ENCODE measurements at places on chromosomes 11 and 22.

DNA sequence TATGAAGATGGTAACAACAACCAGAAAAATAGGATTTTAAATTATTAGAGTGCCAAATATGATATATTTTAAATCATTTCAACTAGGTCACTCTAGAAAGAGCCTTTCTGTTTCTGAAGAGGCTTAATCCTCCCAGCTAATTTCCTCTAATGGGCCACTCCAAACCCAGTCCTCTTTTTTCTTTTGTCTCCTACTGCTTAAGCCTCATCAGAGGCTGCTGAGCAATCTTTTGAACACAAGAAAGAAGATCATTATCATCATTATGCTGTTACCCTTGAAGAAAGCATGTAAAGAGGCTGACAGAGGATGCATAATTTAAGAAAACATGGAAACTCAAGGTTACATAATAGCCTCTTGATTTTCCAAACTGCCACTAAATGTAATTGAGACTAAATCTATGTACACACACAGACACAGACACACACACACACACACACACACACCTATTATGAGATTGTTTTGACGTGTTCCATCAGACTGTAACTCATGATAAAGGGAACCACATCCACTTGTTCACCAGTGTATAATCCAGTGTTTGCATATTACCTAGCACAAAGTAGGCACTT lies 519.6 kb downstream of the METTL15 start:
- no peak for DNase-seq

- DNase-seq = no peak
Observed at GRCh38 chr11:72300268-72300667, 56.3 kb upstream of the PHOX2A start.

DNA sequence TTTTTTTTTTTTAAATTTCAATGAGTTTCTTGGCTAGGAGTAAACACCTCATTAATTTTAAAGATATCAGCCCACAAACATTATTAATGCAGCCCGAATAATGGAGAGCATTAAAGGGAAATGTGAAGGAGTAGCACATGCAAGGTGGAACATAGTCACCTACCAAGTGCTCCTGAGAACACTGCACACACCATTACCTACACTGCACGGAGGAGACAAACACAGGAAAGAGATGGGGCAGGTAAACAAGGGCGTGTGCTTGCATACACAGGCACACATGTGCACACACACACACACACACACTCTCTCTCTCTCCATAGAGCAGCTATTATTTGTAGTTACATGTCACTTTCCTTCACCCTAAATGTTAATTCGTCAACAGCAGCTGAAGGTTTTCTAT lies 30.2 kb downstream of the HTR3B start:
- DNase-seq = no peak

DNA sequence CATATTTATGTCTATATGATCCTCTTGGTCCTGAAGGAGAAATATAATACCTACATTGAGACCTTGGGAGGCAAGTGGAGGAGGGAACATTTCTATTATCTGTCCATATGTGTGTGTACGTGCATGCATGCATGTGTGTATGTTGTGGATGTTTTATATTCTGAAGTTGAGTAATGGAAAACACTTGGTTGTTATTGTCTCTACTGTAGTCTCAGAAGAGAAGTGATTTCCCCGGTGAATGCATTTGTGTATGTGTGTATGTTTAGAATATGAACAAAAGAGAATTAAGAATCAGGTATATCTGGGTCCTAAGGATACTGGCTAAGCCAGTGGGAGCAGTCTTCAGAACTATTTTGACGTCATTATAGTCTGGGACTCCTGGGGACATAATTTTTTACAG lies at the start of gene OR52N1:
OR52N1 (minus strand) TSS at position 101 of the 400 bp plus-strand sequence. CDS start 2,449 bp downstream, outside the sequence.
- no peak for DNase-seq

DNA sequence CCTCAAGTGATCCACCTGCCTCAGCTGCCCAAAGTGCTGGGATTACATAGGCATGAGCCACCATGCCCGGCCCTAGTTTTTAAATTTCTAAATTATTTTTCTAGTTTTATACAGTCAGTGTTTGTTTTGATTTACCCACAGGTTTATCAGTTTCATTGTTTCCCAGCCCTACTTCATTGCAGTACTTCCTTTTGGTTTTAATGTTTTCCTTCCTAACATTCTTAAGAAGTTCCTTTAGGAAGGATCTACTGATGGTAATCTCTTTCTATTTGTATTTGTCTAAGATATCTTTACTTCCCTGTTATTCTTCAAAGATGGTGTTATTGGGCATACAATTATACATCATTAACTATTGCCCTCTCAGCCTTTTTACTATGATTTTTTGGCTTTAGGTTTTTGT lies 4.9 kb upstream of the EXT2 start:
- no peak for DNase-seq

GRCh38 chr22:42966497-42966896 lies 48.5 kb downstream of the PACSIN2 start:
- DNase-seq = no peak

GRCh38 chr11:20448834-20449233 lies 61.3 kb downstream of the PRMT3 start:
- no peak for DNase-seq

DNA sequence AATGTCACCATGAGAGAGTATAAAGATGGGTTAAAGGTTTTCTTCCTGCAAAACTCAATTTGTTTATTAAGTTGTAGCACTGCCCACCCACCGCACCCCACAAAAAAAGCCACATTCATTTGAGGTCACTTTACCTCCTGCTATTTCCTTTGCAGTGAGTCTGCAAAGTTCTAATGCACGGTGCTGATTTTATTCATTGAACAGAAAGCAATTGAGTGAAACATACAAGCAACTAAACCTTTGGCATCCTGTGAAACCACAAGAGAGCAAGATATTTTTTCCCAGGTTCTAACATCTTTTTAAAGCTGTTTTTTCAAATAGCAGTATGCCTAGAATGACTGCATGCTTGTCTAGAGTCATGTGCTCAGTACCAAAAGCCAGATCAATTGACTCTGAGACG lies 39.0 kb downstream of the RRAS2 start:
- DNase-seq = no peak

DNA sequence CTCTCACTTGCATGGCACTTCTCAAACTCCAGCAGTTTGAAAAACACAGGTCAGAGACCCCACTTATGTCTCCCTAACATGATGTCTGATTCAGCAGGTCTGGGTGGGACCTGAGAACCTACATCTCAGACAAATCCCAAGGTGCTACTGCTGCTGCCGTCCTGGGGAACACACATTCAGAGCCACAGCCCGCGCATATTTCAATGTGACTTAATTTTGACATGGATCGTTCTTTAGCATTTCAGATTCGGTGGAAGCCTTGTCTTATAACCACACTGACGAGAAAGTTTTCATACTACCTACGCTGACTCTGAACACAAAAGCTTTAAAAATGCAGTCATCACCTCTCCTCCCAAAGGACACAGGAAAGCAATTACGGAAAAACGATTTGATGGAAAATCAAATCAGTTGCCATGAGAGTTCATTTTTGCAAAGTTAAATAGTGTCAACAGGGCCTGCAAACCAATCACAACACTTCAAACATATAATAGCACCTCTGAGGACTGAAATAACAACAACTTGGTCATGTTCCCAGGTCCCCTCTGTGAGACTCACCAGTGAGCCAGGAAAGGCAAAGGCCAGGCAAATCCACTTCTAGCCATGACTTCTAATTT lies 132.6 kb downstream of the SHANK2 start:
- no peak for DNase-seq

GRCh38 chr11:75780888-75781287 lies 12.3 kb downstream of the DGAT2 start:
- DNase-seq = no peak

GRCh38 chr11:113874581-113875233 lies 665 bp downstream of the USP28 start:
- DNase-seq = no peak

DNA sequence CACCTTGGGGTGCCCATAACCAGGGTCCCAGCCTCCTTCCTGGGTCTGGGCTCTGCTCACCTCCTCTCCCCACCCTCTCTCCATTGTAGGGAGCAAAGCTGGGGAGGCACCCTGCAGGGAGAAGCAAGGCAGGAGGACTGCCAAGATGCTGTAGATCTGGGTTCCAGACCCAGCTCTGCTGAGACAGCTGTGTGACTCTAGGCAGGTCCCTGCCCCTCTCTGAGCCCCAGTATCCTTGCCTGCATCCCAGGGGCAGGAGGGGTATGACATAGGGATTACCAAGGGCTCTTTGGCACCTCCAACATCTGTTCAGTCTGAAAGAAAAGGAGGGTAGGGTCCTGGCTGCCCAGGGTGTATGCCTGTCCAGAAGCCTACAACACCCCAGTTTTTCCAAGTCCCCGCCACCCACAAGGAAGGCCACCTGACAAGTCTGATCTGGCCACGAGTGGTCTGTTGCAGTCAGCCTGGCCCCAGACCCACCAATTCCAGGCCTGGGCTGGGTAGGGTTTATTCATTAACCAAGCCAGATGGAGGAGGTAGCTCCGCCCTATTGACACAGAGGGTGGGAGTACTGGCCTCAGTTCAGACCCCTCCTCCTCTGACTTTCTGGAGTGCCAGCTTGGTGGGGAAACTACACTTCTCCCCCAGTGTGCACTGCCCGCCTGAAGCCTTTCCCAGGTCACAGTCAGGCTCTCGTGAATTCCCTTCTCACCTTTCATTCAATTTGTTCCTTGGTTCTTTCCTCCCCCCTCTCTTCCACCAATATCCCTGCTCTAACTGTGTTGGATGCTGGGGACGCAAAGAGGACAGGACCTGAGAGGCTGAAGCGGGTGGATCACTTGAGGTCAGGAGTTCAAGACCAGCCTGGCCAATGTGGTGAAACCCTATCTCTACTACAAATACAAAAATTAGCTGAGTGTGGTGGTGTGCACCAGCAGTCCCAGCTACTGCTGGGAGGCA lies 15.0 kb downstream of the STARD10 start:
- no peak for DNase-seq

DNA sequence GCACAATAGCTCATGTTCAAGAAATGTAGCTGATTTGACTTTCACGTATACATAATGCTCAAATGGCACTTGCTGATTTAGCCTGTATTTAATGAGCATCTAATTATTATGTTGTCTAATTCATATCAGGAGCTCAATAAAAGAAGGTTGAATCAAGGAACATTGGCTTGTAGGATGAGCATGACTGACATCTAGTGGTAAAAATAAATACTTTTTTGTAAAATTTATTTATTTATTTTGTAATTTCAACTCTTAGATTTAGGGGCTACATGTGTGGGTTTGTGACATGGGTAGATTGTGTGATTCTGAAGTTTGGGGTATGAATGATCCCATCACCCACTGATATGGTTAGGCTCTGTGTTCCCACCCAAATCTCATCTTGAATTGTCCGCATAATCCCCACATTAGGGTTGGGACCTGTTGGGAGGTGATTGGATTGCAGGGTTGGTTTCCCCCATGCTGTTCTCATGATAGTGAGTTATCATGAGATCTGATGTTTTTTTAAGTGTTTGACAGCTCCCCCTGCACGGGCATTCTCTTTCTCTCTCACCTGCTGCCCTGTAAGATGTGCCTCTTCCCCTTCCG lies 1.7 kb upstream of the OR52E5 start:
- no peak for DNase-seq

DNA sequence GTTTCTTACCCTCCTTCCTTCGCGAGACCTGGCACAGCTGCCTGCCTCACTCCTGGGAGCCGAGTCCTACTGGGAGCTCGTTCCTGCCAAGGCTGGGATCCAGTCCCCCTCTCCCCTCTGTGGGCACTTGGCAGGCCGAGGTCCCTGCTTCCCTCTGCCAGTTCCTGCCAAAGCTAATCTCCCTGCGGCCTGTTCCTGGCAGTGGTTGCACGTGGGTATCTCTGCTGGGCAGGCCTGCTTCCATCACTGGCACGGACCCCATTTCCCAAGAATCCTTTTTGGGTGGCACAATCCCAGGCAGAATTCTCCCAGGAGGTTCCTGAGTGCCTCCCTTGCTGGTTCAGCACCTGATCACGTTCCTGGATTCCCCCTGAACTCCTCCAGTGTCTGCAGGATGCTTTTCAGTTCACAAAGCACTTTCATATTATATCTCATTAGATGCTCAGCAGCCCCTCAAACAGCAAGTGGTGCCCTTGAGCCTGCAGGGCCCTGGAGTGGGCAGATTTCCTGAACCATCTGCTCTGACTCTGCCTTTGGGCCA lies 96.5 kb downstream of the RRM1 start:
- no peak for DNase-seq

- no peak for DNase-seq
Observed at GRCh38 chr11:70192666-70193410, 10.3 kb upstream of the FADD start.

- no peak for DNase-seq
Observed at GRCh38 chr11:45921561-45922424, 663 bp upstream of the LARGE2 start.

DNA sequence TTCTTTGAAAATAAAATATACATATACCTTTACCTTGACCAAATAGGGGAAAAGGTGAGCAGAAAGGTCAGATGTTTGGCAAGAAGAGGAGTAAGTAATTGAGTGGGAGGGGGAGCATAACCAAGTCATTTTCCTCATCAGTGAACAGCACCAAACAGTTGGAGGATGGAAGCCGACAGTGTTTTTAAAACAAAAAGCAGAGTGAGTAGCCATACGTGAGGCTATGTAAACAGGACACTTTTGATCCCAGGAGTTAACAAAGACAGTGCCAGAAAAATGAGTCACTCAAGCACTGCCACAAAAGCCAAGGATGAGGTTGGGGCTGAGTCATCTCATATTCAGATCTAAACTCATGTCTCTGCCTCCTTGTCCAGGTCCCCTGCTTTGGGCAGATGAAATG lies 734.7 kb downstream of the KCNA4 start:
- no peak for DNase-seq

- no peak for DNase-seq
Observed at GRCh38 chr11:876545-876944, 33.9 kb downstream of the TSPAN4 start.
